Naive thymus-derived CD4-positive, alpha-beta T cell (primary cell): ENCODE measurements at places on chromosomes 11 and 22. TPM values are rescaled to one million over a fixed set of nuclear protein-coding genes. Genes with fewer than 3 reads are reported as not detected.

Gene P4HA3
- polyA plus RNA-seq: not detected

Gene TNNT3
- polyA plus RNA-seq: not detected

Gene LRRC10B
- not detected for polyA plus RNA-seq

Gene TTC36
- polyA plus RNA-seq: 0.29 TPM

Gene EIF1AD
- 25.3 TPM for polyA plus RNA-seq

Gene TOP3B
- polyA plus RNA-seq: 8.4 TPM

Gene ZNF214
- polyA plus RNA-seq: not detected

Gene RHOD
- not detected for polyA plus RNA-seq

Gene POU2F3
- polyA plus RNA-seq: not detected

DNA sequence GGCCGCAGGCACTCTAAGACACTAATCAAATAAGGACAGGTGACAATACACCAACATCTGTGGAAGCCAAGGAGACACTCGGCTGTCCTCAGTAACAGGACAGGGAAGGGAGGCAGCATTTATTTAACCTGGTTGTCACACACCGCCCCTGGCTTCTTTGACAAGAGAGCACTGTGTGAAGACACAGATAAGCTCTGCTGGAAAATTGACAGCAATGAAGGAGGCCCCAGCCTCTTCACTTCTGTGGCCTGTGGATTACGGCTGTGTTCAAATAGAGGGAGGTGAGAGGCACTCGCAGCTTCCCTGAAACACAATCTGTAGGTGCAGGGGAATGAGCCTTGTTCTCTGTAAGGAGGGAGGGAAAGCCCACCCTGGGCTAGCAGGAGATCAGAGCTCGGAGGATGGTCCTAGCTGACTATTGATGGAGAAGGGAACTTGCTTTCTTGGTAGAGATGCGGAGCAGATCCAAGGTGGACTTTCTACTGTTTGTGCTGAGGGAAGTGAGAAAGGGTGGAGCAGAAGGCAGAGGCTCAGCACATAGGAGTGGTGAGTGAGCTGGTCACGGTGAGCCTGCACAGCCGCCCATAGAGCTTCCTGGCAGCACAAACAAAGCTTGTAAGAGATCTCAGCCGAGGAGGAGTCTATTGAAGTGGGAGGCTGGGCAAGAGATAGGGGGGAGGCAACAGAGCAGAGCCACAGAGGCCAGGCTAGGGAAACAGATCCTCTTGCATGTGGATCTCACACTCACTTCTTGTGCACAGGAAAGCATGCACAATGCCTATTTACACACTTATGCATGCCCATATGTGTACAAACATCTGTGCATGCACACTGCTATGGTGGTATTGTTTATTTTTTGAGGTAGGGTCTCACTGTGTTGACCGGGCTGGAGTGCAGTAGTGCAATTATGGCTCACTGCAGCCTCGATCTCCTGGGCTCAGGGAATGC, 114.6 kb upstream of the THY1 start:
- no peak for DNase-seq

DNA sequence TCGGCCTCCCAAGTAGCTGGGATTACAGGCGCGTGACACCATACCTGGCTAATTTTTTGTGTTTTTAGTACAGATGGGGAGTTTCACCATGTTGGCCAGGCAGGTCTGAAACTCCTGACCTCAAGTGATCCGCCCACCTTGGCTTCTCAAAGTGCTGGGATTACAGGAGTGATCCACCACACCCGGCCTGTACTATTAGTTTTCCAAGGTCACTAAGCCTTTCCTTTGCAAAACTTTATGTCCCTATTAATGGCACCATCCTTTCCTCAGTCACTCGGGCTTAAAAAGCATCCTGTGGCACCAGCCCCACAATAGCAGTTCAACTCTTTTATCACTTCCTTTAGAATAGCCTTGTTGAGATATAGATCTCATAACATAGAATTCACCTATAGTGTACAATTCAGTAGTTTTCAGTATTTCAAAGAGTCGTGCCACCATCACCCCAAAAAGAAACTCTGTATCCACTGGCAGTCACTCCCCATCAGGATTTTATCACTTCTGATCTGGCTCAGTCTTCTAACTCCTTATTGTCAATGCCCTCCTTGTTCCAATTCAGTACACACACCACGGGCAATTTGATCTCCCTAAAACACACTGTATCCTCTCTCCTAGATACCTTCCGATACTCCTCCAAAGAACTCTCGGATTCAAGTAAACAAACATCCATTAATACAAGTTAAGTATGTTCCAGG, 921 bp upstream of the BCL2L13 start:
- no peak for DNase-seq

DNA sequence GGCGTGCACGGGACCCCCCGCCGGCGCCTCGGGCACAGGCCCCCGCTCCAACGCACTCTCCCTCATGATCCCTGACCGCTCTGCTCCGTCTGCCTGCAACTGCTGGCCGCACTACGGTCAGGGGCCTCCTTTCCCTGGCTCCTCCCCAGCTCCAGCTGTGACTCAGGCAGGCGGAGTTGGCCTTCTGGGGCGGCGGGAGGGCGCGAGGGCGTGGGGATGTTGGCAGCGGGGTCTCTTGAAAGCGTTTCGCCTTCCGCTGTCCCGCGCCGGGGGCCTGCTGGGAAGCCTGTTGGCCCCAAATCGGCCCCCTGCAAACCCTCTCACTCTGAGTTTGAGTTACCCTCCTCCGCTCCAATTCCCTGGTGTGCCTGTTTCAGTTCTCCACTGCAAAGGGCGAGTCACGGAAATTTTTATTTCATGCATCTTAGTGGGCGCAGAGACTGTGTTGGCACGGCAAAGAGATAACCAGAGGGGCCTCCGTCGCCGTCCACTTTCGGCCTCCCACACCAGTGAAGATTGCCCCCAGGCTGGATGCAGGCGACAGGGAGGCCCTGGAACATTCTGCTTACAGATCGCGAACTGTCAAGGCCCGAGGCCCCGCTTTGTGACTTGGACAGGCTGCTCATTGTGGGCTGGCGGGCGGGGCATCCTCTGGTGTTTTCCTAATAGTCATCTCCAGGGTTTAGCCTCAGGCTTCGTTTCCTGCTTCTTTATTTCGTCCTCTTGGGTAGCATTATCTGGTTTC, at the start of gene CAVIN3:
Gene CAVIN3, minus strand, starts transcription at position 91 of the 745 bp plus-strand sequence. Its CDS starts 25 bp downstream, at position 66.
- DNase-seq: no peak

DNA sequence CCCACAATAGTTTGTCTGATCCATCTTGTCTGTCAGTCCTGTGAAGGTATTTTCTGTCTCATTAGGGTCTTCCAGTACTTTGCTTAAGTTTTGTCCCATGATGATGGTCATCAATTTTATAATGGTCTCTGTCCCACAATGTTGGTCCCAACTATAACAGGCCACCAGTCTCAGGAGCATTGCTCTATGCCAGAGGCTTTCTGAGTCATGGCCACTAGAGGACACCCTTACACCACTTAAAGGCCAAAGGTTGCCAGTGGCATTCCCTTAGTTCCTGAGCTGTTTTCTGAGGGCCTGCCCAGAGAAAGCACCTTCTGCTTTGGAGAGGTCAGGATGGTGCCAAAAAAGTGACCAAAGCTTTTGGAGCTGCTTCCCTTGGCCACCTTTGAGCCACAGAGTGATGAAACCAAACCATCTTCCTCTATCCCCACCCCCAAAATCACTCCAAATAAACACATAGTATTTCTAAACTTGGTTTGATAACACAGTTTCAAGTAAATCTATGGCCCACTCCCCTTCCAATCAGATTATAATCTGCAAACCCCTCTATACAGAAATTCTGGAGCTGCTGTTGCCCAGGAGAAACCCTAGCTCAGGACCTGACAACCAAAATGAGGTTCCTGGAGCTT, 19.3 kb downstream of the EIF3F start:
- DNase-seq: peak; percentile 28

DNA sequence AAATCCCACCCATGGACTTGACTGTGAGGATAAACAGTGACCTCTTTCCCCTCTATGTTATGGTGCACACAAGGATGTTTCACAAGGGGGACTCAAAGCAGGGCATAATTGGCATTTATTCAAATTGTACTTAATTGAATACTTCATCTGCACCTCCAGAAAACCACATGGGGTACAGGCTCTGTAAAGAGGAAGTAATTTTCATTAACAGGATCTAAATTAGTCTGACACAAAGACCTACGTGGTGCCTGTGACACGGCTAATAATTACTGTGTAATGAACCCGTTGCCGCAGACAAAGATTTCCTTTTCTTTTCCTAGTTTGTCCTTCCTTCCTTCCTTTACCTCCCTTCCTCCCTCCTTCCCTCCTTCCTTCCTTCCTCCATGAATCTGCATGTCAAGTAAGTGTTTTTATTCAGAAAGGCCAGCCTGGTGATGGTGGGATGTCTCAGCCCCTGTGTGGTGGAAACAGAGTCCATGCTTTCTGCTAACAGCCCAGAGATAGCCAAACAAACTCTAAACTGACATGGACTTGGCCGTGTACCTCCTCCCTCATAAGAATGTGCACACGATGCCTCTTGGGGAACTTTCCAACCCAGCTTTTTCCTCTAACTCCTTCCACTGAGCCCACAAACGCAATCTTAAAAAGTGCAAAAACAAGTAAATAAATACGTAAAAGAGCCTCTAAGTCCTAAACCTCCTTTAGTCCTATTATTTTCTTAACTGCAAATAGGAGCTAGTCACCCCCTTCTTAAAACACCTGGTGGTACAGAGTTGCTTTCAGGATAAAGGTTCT, 118.8 kb downstream of the INSC start:
- DNase-seq: no peak

DNA sequence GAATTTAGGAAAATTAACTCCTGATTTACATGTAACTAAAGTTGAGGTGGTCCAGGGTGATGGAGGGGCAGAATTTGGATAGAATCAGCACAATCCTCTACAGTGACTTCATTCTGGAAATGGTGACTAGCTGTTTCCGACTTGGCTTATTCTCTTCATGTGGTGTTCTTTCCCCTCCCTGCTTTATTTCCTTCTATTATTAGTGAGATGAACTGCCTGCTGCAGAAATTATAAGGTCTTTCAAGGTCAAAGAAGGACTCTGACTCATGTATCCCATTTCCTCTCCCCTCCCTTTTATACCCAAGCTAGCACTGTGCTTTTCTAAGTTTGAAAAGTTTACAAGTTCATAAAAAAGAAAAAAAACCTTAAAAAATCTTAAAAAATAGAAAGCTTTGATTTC, 12.2 kb upstream of the MRPL17 start:
- no peak for DNase-seq

- DNase-seq: no peak
Observed at GRCh38 chr22:39348909-39349505, 784 bp upstream of the SYNGR1 start.

DNA sequence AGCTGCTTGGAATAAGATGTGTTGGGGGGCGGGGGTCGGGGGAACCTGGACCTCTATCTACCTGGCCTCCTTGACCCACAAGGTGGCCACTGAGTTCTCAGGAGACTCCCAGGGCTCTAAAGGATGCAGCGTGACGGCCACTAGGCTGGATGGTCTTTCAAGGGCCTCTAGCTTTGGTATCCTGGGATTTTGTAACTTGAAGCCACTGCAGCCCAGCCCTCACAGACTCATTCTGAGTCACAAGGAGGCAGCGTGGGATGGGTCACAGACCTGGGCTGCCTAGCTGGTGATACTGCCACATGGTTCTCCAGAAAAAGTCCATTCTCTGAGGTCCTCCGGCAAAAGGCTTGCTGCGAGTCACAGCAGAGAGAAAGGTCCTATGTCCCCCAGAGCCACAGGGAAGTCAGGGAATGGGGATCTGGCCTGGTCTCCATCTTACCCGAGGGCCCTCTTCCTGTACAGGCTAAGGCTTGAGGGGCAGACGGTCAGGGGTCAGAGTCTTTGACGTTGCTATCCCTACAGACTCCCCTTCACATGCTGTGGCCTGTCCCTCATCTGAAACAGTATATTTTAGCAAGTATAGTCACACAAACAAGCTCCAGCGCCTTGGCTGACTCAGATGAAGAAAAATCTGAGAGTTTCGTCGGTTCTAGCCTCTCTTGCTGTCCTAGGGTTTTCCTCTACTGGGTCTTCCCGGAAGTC, 52.4 kb downstream of the KCNC1 start:
- no peak for DNase-seq

- no peak for DNase-seq
Observed at GRCh38 chr11:45151362-45151982, 5.0 kb downstream of the PRDM11 start.

GRCh38 chr11:110079726-110080125, 13.5 kb upstream of the ZC3H12C start:
- DNase-seq: no peak

DNA sequence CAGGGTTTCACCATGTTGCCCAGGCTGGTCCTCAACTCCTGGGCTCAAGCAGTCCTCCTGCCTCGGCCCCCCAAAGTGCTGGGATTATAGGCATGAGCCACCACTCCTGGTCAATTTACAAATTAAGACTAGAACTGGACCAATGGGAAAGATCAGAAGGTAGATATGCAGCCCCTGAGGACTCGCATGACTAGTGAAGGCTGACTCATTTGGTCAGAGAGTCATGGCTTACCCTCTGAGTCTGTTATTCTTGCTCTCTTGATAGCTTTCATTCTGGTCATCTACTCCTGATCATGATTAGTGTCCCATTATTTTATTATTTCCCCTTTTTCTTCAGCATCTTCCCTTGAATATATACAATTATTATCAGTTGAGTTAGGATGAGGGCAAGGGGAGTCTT, 2.7 kb upstream of the LDHAL6A start:
- no peak for DNase-seq

DNA sequence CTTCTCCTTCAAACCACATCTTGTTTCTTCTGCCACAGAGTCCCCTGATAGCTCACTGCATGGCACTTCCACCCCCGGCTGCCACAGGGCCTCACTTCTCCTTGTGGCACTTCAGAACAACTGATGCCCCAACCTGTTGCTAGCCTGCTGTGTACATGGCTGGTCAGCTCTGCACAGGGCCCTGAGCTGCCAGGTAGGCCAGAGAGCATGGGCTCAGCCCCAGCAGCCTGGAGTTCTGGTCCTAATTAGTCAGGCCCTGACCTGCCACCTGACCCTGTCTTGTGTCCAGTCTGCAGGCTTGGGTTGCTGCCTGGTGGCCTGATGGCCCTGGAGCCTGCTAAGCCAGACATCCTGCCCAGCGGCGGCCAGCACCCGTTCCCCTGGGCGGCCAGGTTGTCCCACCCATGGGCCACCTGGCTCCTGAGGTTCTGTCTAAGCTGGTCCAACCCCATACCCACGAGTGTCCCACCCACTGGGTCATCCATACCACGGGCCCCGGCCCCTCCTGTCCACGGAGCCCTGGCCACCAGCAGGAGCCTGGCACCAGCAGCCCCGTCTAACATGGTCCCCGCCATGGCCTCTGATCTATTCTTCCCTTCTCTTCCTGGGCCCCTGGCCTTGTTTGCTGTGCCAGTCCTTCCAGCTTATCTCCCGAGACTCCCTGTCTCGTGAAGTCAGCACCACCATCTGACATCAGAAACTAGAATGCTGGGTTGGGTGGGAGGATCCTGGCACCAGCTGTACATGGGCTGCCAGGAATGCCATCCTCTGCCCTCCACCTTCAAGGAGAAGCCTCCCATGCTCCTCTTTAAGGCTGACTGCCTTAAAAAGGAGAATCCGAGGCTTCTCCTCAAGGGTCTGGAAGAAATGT, 3.1 kb upstream of the CERK start:
- no peak for DNase-seq

DNA sequence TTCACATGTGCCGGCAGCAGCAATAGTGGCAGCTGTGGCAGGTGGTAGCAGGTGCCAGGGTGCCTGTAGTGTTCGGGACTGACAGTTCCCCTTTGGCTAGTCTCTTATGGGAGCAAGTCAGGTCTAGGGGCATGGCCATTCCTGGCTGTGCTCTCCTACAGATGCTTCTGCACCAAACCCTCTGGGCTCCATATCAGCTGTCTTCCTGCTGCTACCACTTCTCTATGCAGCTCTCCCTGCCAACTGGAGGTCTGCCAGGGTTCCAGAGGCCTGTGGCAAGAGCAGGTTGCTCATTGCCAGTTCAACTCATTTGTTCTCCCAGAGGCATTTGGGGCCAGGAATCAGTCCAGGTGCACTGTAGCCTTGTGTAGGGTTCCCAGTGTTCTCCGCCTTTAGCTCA, 473.7 kb downstream of the JRKL start:
- no peak for DNase-seq

- DNase-seq: no peak
Observed at GRCh38 chr11:120424185-120424969, 87.2 kb upstream of the GRIK4 start.
